Activated CD4-positive, CD25-positive, alpha-beta regulatory T cell treated with anti-CD3 and anti-CD28 coated beads, Interleukin-2, amount 50 U/mL, for 72 hours (primary cell): ENCODE measurements at places on chromosomes 3 and 15.

GRCh38 chr15:63218100-63218808, 28.8 kb downstream of the RAB8B start:
- no peak for DNase-seq

DNA sequence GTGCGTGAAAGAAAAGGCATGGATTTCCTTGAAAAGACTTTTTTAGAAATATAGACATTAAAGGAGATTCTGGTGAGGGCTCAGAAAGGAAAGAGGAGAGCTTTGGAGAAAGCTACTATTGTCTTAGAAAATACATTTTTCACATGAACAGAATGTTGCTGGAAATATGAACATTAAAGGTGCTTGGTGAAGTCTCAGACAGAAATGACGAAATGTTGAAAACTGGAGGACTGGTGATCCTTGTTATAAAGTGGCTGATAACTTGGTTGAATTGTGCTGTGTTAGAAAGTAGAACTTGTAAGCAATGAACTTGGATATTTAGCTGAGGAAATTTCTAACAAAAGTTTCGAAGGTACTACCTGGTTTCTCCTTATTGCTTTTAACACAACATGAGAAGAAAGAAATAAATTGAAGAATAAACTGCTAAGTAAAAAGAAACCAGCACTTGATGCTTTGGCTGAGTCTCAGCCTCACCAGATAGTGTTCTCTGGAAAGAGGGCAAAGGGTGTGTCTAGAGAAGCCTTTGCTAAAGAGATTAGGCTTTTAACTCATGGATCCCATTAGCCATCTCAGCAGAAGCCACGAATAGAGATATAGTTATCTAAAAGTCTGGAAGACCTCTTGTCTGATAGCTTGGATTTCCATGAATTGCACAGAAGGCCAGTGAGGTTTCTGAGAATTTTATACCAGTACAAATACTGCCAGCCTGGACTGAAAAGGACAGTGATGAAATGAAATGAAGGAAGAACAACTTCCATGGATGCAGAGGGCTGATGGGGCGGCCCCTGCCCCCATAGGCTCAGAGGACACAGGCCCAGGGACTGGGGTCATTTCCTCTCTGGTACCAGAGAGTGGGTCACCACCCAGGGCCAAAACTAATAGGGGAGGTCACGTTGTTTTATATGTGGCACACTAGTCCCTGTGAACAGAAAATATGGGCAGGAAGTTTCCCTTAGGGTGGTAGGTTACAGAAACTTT, 91.5 kb downstream of the RPL22L1 start:
- DNase-seq: no peak

GRCh38 chr3:120040813-120041377, 53.4 kb downstream of the GSK3B start:
- DNase-seq: no peak

DNA sequence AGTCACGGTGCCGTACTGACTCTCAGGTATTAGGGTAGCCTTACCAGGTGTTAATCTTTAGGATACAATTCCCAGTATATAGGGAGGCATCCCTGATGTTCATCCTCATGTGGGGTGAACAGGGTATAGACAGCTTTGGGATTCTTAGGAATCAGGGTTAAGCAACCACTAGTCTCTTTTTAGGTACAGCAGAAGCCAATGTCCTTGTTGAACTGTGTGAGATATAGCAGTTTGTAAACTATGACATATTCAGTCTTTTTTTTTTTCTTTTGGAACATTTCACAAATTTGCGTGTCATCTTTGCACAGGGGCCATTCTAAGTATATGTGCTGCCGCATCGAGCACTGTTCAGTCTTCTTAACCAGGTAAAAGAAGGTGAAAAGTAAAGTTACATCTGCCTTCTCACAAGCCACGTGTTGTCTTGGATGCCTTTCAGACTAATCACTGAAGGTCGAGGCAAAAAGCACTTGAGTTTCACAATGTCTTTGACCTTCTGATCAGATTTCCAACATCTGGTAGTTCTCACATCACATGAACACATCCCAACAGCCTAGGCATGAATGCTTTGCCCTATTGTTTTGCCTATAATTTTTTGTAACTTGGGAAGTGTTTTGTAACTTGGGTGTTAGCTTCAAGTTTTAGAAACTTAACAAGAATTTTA, 17.2 kb downstream of the TSEN2 start:
- no peak for DNase-seq

DNA sequence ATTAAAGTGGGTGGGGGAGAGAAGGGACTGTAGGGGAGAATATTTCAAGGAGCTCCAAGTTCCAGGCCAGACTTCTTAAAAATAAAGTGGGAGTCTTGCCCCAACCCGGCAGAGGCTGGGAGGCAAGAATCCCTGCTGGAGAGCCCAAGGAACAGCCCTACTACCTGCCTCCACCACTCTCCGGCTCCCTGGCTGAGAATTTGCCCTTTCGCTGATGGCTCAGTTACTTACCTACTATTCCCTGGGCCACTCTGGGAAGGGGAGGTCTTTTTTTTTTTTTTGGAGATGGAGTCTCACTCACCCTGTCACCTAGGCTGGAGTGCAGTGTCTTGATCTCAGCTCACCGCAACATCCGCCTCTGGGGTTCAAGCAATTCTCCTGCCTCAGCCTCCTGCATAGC, 15.5 kb downstream of the MYL3 start:
- no peak for DNase-seq

GRCh38 chr3:127147291-127147885, 45.5 kb upstream of the PRR23E start:
- DNase-seq: no peak
